ENCODE measurements at places on chromosomes 3 and 15.

- DNase-seq, result no peak
These were observed 30.6 kb downstream of the PLCH1 start for GRCh38 chr3:155714295-155714718.

DNA sequence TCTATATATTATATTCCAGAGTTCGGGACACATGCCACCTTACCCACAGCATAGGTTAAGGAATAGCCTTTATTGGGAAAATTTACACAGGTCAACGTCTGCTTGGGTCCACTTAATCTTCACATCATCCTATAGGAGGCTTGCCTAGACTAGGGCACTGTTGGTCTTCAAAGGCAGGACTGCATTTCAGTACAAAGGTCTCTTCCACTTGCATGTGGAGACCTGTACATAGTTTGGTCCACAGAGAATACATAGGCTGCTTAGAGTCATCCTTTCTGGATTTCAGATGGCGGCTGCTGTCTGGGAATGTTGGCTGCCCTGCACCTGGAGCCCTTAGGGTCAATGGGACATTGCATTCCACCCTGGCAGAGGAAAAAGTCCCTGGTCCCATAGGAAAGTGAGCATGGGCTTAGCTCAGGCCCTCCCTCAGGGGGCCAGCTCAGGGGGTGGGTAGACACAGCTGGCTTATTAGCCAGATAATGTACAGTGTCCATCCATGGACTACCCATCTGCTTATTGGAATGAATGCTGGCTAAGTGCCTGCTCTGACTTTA is 75.3 kb upstream of the TGFBR2 start:
- DNase-seq, result no peak

DNA sequence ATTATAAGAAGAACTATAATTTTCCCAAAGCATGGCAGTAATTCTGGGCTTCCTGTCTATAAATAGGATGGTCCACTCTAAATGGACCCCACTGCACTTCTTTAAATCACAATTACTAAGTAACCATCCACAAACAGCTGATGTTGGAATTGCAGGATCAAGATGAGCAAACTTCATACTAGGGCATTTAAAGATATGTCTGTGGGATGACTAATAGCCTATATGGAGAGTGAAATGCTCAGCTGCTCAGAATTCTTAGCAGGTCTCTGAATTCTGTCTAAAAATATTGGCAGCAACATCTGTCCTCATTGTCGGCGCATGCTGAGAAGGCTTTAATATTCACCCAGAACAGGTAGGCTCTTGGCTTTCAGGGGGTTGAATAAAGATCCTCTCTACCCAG is 140.4 kb downstream of the SATB1 start:
- no peak for DNase-seq

- no peak for DNase-seq
These were observed 130.4 kb upstream of the PLXNA1 start for GRCh38 chr3:126852511-126852910.

DNA sequence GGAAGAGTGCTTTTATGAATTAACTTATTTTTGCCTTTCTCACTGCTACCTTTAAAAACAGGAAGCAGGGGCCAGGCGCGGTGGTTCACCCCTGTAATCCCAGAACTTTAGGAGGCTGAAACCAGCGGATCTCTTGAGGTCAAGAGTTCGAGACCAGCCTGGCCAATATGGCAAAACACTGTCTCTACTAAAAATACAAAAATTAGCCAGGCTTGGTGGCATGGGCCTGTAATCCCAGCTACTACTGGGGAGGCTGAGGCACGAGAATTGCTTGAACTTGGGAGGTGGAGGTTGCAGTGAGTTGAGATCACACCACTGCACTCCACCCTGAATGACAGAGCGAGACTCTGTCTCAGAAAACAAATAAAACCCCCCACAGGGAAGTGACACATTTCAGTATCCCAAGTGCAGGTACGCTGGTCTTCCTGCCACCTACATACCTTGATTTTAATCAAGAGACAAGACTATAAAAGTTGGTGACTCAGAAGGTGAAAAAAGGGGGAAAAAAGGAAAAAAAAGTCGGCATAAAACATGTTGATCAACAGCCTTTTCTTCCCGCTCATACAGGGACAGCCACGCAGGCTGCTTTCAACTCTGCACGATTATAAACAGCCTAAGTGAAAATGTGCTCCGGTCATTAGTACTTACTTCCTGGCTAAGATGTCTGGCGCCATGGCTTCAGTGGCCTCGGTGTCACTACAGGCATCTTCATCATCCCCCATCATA is 18.8 kb downstream of the PPP1R2 start:
- DNase-seq, result no peak

- DNase-seq, result no peak
These were observed 2.6 kb upstream of the C15orf62 start for GRCh38 chr15:40766906-40767837.

- DNase-seq, result no peak
These were observed 39.2 kb downstream of the MBNL1 start for GRCh38 chr3:152307829-152308474.

- DNase-seq, result no peak
These were observed 9.5 kb upstream of the MCF2L2 start for GRCh38 chr3:183437666-183438564.

- no peak for DNase-seq
These were observed 87.7 kb upstream of the ALDH1L1 start for GRCh38 chr3:126267976-126268615.
